Stimulated activated CD4-positive, alpha-beta T cell treated with anti-CD3 and anti-CD28 coated beads, Interleukin-2, amount 100 ng/mL, for 4 hours (primary cell): ENCODE measurements at places on chromosomes 1 and 21.

- DNase-seq: no peak
These were observed 5.2 kb downstream of the SOX13 start for GRCh38 chr1:204077979-204078696.

DNA sequence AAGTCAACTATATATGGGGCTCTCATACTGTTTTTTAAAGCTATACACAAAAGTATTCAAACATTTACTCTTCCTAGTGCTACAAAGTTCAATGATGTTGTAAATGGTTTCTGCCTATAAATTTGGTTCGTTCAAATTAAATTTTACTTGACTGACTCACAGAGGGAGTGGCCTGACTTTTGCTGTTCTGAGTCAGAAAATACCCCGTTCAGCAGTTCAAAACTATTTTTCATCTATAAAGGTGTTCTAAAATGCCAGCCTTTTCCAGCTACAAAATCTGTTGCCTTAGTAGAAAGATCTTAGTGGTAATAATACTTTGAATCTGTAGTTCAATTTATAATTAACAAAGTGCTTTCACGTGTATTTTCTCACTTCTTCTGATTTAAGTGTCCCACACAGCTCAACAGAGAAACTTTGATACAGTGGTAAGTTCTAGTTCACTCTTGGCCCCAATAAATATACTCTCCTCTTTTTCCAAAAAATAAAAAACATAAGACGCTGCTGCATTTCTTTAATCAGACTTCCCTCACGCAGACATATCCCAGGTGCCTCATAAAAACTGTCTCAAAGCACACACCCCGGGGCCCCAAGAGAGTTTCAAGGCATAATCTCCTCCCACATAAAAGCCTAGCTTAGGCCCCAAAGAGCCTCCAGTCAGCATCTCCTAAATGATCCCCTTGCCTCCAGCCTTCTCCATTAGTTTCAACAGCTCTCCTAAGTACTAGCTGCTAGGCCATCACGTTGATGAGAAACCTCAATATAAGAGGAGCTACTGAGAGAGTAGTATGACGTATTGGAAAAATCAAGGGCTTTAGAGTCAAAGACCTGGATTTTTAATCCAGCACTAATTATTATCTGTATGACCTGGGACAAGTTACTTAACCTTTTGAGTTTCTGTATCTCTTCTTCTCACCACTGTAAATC is 3.2 kb downstream of the PTP4A2 start:
- DNase-seq: no peak

DNA sequence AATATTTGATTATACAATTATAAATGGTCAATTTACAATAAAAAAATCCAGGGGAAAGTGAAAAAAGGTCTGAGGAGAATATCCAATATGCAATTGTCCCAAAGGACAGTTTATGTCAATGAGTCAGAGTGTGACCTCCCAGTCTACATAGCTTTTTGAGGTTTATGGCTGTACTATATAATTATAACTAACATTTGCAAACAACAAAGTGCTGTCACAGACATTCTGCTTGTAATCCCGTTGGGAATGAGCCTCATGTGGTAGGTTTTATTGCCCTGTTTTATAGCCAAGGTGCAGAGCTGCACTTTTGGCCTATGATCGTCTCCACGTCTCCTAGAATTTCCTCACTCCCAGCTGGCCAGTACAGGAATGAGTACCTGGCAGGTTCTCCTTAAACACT is 103.8 kb downstream of the ADSS2 start:
- no peak for DNase-seq

- DNase-seq: no peak
These were observed 163.7 kb downstream of the ROR1 start for GRCh38 chr1:63937461-63938022.

DNA sequence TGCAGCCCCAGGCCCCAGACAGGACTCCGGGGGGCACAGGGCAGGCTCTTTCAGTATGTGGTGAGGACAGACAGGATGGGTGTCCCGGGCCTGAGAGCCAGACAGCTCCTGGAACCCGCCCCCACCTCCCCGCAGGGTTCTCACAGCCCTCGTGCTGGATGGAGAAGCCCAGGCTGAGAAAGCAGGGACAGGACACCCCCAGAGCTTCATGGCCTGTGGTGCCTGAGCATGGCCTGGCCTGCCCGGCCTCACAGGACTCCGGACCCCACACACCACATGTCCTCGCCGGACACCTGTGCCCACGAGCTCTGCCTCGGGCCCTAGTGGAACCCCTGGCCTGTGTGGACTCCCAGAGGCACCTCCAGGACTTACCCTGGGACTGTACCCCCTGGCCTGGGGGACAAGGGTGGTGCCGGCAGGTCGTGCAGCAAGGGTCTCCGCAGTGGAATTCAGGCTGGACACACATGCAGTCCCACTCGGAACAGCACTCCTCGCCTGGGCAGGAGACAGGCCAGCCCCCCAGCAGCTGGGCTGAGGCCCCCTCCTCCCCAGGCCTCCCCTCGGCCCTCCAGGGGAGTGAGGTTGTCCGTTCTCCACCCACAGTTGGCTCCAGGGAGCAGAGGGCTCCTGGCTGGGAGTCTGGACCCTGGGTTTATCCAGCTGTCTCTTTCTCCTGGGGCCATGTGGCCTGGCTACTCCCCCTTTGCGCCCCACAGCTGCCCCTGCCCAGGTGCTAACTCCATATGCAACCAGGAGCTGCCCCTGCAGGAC is 1.2 kb downstream of the TNFRSF18 start:
- DNase-seq: no peak

- DNase-seq: no peak
These were observed 267.9 kb upstream of the DPYD start for GRCh38 chr1:98188774-98189173.

DNA sequence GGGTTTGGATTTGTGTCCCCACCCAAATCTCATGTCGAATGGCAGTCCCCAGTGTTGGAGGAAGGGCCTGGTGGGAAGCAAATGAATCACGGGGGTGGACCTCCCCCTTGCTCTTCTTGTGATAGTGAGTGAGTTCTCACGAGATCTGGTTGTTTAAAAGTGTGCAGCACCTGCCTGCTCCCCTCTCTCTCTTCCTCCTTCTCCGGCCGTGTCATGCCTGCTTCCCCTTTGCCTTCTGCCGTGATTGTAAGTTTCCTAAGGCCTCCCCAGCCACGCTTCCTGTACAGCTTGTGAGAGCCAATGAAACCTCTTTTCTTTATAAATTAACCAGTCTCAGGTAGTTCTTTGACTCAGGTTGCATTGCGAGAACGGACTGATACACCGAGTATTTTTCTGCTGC is 15.9 kb downstream of the CLDN14 start:
- DNase-seq: no peak

DNA sequence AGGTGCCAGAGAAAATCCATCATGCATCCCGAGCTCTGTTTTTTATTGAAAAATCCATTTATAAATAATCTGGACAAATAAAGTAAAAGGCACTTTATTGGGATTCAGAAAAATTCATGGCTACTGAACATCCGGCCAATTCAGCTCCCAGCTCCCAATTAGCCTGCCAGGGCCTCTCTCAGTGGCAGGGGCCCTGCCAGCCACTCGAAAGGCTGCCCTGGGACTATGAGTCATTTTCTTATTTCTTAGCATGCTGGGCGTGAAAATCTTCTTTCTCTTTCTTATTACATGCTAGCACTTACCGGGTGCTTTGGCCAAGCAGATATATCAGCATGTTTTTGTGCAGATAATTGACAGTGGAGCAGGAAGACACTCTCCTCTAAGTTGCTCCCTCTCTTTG is 283.3 kb downstream of the CAMTA1 start:
- DNase-seq: no peak

- no peak for DNase-seq
These were observed 66.3 kb downstream of the MAP3K7CL start for GRCh38 chr21:29196670-29197191.

- DNase-seq: no peak
These were observed 19.6 kb downstream of the CDKN2C start for GRCh38 chr1:50989694-50990093.

DNA sequence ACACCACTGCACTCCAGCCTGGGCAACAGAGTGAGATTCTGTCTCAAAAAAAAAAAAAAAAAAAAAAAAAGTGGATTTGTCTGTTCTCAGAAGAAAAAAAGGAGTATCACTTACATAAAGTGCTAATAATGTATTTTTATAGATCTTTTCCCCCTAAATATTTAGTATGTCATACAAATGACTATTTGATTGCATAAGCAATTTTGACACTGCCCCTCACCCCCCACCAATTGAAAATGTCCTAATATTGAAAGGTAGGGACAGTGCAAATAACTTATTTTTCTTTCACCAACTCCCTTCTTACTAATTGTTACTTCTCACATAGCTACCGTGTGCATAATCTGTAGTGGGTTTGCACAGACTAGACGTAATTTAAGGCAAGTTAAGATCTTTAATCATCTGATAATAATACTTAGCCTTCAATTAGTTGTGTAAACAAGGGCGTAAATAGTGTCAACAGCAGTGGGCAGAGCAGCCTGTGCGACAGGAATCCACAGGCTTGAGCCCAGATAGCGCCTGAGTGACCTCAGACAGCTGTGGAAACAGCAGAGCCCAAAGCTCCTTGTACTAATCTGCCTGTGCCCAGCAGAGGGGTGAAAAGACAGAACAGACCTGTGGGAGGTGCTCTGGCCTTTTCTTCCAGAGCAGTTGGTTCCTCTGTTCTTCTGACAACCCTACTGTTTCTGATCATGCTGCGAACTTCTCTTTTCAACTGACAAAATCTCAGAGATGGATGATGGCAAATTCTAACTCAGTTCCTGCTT is 4.5 kb upstream of the IER5 start:
- peak; percentile 53 for DNase-seq

DNA sequence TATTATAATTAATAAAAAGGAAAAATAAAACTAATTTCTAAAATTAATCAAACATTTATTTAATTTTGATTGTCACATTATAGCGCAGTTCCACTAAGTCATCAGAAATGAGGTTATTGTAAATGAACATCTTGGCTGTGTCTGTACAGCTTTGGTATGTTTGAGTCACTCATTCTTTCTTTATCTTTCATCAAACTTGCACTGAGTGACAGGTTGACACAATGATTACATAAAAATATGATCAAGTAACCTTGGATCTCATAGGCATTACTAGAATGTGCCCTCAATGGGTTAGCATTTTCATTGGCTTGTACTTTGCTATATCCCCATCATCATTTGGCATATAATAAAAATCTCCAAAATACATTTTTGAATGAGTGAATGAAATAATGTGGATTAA is 1353.2 kb upstream of the ADGRL2 start:
- DNase-seq: no peak

- DNase-seq: no peak
These were observed 313.1 kb upstream of the DAB1 start for GRCh38 chr1:57736940-57737339.

GRCh38 chr21:25559746-25560145 is 47.5 kb downstream of the MRPL39 start:
- DNase-seq: no peak

- DNase-seq: no peak
These were observed 41.3 kb upstream of the CR2 start for GRCh38 chr1:207412845-207413244.

- no peak for DNase-seq
These were observed 148.6 kb downstream of the NCAM2 start for GRCh38 chr21:21146587-21147373.

- DNase-seq: peak; percentile 51
These were observed 19.1 kb downstream of the OPTC start for GRCh38 chr1:203512848-203513584.

GRCh38 chr1:219876798-219877209 is 51.6 kb downstream of the SLC30A10 start:
- no peak for DNase-seq

GRCh38 chr1:63200676-63201075 is 121.7 kb upstream of the FOXD3 start:
- no peak for DNase-seq

DNA sequence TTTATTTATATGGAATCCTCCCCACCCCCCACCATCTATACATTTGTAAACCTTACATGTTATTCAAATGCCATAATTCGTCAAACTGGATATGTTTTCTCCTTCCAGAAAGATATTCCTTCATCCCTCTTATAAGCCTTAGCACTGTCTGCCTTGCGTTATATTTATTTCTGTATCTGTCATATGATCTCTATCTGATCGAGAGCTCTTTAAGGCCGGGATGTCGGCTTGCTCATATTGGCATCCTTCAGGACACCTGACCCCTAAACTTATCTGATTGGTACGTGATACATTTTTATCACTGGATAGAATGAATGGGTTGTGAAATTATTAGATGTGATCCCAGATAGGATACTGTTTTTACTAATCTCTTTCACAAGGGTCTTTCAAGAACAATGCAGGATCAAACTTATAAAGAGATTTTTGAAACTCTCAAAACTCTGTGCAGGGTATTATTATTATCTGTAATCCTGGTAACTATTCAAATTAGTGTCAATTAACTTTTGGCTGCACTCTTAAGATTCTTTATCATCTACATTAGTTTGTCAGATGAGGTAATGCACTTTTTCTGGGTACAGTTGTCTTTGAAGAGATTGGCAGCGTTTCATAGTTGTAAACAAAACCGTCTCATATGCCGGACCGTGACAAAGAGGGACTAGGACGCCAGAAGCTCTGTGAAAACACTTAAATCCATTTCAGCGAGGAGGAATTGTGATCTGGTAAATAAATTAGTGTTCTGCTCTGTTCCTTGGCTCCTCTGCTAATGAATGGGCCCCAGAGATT is 152.0 kb downstream of the KIF26B start:
- DNase-seq: no peak

DNA sequence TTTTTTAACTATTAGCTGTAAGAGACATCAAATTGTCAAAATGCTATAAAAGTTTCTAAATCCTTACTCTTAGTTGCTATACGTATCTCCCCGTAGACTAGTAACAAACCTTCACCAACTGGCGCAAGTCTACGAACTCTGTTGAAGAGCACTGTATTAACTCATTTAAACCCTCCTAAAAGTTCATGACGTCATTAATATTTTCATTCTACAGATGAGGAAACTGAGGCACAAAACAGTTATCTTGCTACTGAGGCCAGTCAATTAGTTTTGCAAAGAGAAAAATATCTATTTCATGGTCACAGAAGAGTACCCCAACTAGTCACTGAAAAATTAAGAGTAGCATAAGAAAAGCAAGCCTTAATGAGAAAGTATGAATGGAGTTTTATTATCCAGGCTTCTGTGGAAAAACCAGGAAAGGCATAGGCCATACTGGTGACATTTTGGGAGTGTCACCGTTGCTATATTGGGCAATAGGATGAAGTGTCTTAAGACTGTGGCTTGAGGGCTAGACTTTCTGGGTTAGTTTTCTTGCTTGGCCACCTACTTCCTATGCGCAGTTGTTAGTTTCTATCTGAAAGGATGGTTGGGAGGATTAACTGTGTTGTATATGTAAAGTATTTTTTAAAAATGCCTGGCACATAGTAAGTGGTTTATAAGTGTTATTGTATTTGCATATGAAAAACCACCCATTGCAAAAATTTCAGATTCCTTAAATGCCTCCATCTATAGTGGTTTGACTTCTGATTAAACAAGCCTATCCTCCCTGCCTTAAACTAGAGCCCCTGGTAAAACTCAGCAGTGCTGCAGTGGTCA is 52.4 kb upstream of the SYT14 start:
- no peak for DNase-seq
